Heart left ventricle (tissue), 16 donors: ENCODE measurements at places on chromosomes 5 and 9.

DNA sequence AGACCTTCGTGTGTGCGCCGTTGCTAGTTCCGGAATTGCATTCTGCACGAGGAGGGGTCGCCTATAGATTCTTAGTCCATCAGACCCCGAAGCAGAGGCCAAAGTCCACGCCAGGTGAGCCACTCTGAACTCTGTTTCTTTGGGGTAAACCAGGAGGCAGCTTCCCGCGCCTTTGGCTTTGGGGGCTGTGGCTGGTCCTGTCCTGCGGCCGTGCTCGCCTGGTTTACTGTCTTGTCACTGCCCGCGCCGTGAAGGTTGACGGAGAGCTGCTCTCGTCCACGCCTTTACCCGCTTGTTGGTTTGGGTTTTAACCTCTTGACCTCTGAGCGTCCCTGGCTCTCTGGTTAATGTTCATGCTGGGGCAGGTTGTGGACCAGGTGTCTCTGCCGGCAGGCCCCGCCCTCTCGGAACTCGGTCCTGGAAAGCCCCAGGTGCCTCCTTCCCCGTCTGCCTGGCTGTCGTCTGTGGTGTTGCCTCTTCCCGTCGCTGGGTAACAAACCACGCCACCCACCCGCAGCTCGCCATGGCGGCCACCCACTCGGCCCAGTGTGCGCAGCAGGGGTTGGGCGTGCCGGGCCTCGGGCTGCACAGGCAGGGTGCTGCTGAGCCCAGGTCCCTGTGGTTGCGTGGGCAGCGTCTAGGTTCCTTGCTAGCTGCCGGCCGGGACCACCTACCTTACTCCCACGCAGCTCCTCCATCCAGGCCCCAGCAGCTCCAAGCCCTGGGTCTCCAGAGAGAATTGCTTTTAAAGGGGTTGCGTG, 44.6 kb upstream of the CACNA1B start:
- no peak for DNase-seq

DNA sequence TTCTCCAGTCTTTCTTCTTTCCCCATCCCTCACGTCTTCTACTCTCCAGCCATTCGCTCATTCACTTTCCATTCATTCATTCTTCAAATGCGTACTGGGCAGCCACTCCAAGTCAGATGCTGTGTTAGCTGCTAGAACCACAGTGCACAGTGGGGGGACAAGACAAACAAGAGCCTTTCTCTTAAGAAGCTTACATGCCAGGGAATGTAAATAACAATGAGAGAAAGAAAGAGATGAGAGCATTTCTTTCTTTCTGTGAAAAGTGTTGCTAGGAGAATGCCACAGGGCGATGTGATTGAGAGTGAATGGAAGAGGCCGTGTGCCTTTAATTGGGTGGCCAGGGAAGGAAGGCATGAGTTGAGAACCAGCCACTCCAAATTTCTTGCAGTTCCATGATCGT, 46.3 kb upstream of the SMIM23 start:
- no peak for DNase-seq

DNA sequence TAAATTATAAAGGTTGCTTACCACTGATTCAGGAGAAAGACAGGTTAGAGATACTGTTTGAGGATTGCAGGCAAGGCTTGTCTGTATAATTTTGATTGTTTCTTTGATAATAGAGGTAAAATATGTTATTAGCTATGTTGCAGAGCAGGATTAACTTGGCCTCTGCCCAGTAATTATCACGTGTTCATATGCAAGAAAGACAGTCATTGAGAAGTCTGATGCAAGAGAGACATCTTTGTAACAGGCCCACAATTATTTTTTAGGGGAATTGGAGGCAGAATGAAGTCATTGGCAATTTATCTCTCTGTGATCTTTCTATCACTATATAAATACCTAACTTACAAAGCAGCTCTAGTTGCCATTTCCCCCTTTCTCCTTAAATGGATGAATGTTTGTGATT, 46.0 kb downstream of the SLC44A1 start:
- DNase-seq, result no peak

DNA sequence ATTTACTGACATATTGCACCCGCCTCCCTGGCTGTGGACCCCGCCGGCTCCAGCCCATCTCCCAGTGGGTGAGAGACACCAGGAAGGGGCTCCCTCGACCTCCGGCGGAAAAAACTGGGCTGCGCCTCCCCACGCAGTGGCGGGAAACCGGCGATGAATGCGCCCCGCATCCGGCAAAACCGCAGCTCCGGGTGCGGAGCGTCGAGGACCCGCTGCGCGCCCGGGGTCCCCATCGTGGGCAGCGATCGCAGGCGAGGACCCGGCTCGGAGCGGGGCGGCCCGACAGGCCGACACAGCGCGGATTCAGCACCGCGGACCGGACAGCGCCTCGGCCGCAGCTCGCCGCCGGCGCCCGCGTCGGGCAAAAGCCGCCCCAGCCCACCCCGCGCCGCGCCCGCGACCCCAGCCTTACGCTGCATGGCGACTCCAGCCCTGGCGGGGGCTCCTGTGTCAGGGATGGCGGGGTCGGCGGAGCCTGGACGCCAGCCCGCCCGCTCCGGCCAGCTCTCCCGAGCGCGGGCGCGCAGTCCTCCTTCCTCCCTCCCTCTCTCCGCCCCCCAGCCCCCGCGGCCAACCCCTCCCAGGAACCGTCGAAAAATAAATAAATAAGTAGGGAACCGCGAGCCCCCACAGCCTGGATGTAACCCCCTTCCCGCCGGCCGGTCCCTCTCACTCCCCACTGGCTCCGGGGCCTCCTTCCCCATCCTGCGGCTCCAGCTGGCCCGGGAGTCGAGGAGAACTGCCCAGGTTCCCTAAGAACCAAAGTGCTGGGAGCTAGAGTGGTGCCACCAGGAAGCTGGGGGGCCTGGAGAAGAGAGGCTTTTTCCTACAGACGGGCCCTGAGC, 3.1 kb downstream of the LHX3 start:
- no peak for DNase-seq
